ENCODE measurements at places on chromosomes 3 and 15.
A peak's percentile ranks its signal among the peaks of the same experiment; 100 is the strongest.

GRCh38 chr3:127061641-127062040 lies 78.7 kb downstream of the PLXNA1 start:
- no peak for DNase-seq

GRCh38 chr15:37788330-37788729 lies 146.1 kb upstream of the TMCO5A start:
- no peak for DNase-seq

- no peak for DNase-seq
These were observed 37.6 kb upstream of the FBN1 start for GRCh38 chr15:48682942-48683651.

DNA sequence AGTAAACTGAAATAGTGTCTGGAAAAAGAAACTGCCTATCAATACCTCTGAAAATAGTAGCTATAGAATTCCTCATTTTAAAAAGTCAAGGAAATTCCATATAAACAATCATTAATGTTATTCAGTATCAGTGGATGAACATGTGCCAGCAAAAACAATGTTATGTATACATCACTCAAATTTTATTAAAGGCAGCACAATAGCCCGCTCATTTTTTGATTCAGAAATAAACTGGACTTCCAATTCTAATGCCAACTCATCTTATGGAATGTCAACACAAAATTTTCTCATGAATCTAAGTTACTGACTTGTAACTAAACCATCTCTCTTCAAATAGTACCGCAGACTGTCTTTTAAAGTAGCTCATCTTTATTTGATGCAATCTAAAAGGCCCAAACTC lies 19.0 kb downstream of the THBS1 start:
- DNase-seq, result no peak

GRCh38 chr15:58293622-58294550 lies 137.9 kb upstream of the LIPC start:
- DNase-seq, result no peak

GRCh38 chr3:38107911-38108648 lies 28.8 kb downstream of the ACAA1 start:
- no peak for DNase-seq

- no peak for DNase-seq
These were observed 6.1 kb downstream of the WNT7A start for GRCh38 chr3:13873818-13874217.

DNA sequence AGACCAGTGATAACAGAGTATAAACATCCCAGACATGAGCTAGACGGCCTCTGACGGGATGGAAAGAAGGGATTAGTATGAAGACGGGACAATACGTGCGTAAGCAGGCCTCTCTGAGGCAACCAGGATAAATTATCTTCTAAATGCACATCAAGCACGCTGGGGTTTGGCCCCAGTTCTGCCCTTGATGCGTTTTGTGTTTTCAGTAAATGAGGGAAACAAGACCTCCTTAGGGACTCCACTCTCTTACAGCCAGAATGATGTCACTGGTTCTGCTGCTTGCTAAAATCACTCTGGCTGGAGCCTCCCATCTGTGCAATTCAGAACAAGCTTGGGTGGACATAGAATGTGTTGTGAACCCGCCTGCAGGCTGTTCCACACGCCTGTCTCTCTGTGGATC lies 156.0 kb upstream of the MCTP2 start:
- DNase-seq, result no peak

DNA sequence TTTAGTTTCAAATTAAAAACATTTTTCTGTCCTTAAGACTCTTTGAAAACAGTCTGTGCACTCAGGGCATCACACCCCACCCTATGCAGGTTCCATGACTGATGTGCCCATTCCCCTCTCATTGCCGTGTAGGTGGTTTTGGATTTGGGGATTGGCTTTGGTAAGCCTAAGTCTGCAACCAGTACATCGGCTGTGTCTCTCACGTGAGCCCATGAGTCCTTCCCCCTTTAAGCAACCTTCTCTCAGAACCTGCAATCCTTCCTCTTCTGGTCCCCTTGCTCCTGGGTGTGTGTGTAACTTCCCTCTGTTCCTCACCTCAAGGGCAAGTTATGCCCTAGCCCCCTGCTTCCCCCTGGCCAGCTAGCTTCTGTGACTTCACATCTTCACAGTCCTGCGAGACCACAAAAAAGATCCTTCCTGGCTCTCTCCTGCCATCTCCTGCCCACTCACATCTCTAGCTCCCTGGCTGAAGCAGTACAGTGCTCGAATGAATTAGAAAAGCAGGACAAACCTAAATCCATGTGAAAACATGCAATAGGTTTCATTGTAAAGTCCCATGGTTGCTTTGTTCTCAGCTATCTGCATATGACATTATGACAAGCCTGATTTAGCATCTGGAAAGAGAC lies 126.7 kb downstream of the UACA start:
- peak; percentile 30 for DNase-seq

- DNase-seq, result no peak
These were observed 681.6 kb upstream of the ARPP21 start for GRCh38 chr3:34957677-34958076.

GRCh38 chr3:184186902-184187207 lies 856 bp downstream of the ABCF3 start:
- DNase-seq, result no peak

DNA sequence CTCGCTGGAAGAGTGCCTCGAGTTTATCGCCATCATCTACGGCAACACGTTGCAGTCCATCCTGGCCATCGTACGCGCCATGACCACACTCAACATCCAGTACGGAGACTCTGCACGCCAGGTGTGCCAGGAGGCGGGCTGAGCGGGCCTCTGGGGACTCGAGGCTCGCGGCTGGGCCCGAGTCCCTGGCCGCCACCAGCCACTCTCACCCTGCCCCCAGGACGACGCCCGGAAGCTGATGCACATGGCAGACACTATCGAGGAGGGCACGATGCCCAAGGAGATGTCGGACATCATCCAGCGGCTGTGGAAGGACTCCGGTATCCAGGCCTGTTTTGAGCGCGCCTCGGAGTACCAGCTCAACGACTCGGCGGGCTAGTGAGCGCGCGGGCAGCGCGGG lies 1.9 kb downstream of the GNAT1 start:
- no peak for DNase-seq

DNA sequence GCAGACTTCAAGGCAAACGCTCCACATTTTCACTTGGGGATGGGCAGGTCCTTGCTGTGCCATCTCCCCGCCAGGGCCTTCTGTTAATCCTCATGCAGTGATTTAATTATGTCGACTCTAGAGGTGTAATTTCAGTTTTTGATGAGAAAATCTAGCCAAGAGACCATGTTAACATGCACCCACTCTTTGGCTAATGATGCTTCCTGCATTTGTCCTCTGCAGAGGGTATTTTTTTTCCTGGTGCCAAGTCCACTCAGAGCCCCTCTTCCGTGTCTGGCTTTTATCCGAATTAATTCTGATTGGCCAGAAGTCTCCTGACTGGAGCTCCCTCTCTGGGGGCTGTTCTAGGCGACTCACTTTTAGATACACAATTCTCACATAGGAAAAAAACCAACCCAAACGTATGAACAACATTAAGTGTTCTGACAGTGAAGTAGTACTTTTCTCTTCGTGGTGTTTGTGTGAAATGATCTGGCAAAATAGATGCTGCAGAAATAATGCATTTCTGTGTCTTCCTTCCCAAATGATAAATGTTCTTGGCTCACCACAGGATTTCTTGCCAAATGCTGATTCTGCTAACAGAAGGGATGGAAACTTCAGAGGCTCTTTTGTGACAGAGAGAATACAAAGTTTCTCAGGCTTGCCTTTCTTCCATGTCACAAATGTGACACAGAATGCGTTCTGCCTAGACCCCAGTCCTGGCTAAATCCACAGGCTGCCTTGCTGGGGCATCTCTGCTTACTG lies 190.0 kb downstream of the CACNA2D3 start:
- DNase-seq, result no peak

- DNase-seq, result no peak
These were observed 46.4 kb upstream of the IQSEC1 start for GRCh38 chr3:13119471-13120220.

- DNase-seq, result peak; percentile 54
These were observed 27.0 kb downstream of the HMCES start for GRCh38 chr3:129305592-129306091.

DNA sequence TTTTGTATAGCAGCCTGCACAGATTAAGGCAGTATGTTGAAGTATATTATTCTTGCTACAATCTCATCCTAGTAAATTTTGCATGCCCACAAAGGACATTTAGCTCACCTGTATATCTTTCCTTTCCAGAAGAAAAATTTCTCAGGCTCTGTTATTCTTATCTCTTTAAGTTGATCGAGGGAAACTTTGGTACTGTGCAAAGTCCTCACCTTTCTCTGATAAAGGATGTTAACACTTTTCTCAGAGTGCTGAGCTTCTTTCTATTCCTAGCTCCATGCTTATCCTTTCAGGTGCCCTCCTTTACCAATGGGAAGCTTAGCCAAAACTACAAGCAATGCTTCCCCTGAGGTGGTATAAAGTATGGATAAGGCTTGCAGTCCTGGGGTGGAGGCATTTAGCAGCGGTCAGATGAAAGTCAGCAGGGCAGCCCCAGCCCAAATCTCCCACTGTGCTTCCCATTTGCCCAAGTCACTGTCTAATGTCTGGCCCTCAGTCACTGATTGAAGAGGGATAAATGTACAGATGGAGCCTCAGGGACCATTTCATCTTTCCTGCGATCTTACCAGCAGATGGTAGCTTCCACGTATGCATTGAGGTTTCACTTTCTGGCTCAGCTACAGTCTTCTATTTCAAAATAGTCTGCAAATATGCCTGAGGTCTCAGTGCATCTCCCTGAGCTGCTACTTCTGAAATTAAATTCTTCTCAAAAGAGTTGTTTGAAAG lies 127.8 kb upstream of the P2RY1 start:
- DNase-seq, result no peak

GRCh38 chr3:52798978-52799476 lies 4.4 kb downstream of the ITIH3 start:
- no peak for DNase-seq

DNA sequence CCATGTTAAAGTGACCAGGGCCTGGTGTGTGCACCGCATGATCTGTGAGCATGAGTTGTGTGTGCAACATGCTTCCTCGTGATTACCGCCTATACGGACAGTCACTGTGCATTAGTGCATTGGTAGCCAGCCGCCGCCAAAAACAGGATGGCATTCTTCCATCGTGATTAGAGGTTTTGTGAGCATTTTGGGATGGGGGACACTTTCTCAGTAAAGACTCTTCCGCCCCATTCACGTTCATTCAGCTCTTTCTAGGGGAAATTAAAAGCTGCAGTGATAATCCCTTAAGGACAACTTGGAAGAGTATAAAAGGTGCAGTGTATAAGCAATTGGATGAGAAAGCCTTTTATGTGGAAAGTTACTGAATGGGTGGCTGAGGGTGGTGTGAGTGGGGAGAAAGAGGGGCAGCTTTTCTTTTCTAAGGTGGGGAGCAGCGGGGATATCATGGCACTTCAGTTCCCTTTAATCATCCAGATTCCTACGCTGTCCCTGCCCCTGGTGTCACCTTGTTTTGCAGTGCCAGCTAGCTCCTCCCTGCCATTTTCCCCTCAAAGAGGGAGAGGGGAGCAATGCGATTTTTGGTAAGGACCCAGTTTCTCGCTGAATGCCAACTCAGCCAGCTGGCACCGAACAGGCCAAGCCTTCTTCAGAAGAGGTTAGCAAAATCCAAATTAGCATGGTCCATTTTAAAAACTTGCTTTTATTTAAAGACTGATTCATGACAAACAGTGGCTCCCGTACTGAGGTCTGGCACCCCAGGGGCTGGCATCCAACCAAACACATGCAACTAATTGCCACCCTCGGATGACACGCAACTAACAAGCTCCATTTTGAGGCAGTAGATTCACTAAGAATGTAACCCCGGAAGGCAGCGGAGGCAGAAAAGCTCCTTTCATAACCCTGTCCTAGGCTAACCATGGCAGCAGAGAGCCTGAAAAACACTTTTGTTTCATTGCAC lies 447.8 kb downstream of the FHIT start:
- DNase-seq, result no peak

GRCh38 chr15:50813089-50813488 lies 47.6 kb upstream of the SPPL2A start:
- no peak for DNase-seq

DNA sequence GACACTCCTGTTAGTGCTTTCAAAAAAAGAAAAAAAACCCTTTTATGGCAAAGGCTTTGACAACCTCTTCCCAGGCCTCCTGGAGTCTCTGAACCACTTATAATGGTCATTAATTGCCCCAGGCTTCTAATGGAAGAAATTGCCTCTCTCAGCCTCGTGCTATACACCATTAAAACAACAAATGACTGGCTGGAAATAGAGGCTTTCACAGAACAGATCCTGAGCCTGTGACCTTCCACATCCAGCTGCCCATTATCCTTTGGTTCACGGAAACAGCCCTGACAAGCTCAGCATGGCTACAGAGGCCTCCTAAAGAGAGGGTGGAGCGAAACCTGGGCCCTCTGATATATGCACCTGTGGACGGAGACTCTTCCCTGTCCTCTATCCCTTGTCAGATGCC lies 26.8 kb upstream of the MKRN3 start:
- no peak for DNase-seq

DNA sequence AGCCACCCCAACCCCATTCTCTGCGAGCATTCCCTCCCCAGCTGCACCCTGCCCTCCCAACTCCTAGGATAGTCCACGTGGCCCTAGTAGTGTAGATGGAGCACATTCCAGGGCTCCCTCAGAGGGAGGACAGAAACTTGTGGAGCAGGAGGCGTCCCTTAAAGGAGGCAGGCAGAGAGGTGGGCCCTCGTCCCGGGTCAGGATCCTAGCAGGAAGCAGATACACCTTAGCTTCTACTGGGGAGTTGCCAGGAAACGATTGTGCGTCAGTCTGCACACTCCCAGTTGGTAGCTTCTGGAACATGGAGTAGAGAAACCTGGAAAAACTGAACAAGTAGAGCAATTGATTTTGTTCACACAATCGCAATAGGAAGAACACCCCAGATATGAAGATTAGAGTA lies 43.9 kb upstream of the KLHL25 start:
- no peak for DNase-seq

DNA sequence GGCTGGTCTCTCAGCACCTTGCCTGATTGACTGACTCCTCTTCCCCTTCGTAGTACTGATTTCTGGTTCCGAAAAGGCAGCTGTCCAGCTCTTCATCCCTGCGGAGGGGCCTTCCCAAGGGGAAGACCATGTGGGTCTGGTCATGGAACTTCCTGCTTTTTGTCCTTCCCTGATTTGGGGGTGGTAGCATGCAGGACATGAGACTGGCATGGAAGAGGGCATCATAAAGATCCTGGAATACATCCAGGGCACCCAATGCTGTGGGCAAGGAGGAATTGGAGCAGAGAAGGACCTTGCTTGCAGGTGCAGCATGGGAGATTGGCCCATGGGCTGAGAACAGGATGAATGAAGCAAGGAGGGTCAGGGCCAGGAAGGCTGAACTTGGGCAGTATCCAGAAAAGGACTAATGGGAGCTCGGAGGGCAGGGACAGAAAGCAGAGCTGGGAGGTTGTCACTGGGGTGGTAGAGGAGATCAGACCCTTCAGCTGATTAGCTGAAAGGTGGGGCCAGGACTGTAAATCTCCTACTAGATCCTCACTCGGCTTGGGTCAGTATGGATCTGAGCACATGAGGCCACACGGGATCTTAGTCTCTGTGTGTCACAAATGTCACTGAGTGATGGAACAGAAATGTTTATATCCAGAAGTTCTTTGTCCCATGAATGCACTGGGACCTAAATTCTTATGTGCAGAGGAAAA lies 59.5 kb downstream of the AMOTL2 start:
- DNase-seq, result no peak

- peak; percentile 48 for DNase-seq
These were observed 626 bp upstream of the PTPRG start for GRCh38 chr3:61560517-61561373.

GRCh38 chr3:185881926-185882325 lies 55.9 kb downstream of the TRA2B start:
- DNase-seq, result no peak

- no peak for DNase-seq
These were observed 236.8 kb downstream of the MEIS2 start for GRCh38 chr15:36863570-36863969.

- no peak for DNase-seq
These were observed 132.2 kb downstream of the KLF13 start for GRCh38 chr15:31458596-31459399.
